Activated naive CD4-positive, alpha-beta T cell treated with anti-CD3 and anti-CD28 coated beads for 36 hours (primary cell): ENCODE measurements at places on chromosomes 2 and 18. TPM values are rescaled to one million over a fixed set of nuclear protein-coding genes. Genes with fewer than 3 reads are reported as not detected.

The RELCH gene
- total RNA-seq = 15.7 TPM

The PASK gene
- total RNA-seq = 72.0 TPM

The ZSWIM2 gene
- total RNA-seq = not detected

The TXNDC2 gene
- total RNA-seq = not detected

The SLC11A1 gene
- not detected for total RNA-seq

The SLC38A11 gene
- total RNA-seq = not detected

The REG1B gene
- not detected for total RNA-seq

The XDH gene
- total RNA-seq = not detected

The CNGA3 gene
- not detected for total RNA-seq

The RUFY4 gene
- 1.8 TPM for total RNA-seq

The RNF144A gene
- total RNA-seq = 50.6 TPM

The FLACC1 gene
- 0.57 TPM for total RNA-seq

The EEF1B2 gene
- total RNA-seq = 1,328 TPM

The TNFAIP6 gene
- total RNA-seq = not detected

The SERPINB10 gene
- total RNA-seq = not detected

The CCDC150 gene
- total RNA-seq = 10.8 TPM

The MAP3K19 gene
- total RNA-seq = not detected

The FOXI3 gene
- not detected for total RNA-seq

The CRYGC gene
- not detected for total RNA-seq

The IL37 gene
- not detected for total RNA-seq
